Temporal lobe (tissue), 4 donors: ENCODE measurements at places on chromosomes 4 and X. TPM values are rescaled to one million over a fixed set of nuclear protein-coding genes. Genes with fewer than 3 reads are reported as not detected.

GPC3 gene
- total RNA-seq: 3.7 TPM

RHOXF2B gene
- total RNA-seq: not detected

CC2D2A gene
- total RNA-seq: 26.3 TPM

QDPR gene
- total RNA-seq: 36.4 TPM

TCP11X1 gene
- not detected for total RNA-seq

MAGEA2 gene
- total RNA-seq: not detected

SCRG1 gene
- total RNA-seq: 3.0 TPM
